ENCODE measurements at places on chromosomes 7 and 10.

DNA sequence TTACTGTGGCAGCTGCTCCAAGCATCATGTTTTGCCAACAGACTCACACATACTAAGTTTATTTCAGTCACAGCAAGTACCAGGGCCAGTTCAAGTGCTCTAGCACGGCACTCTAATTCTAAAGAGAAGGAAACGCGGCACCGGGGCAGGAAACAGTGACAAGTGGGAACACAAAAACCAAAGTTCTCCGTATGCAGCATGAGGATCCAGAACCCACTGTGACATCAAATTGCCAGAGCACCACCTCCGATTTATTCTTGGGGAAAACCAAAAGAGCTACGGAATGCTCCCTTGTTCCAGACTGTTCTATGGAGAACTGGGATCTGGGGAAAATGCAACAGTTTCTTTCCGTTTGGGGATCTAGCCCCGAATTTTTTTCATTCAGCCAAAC, 448 bp upstream of the PTER start:
- DNase-seq, result no peak

- DNase-seq, result no peak
Measured at GRCh38 chr10:31687663-31688482, 240.8 kb downstream of the ARHGAP12 start.

GRCh38 chr7:94188350-94188749, 184.2 kb upstream of the BET1 start:
- DNase-seq, result no peak

DNA sequence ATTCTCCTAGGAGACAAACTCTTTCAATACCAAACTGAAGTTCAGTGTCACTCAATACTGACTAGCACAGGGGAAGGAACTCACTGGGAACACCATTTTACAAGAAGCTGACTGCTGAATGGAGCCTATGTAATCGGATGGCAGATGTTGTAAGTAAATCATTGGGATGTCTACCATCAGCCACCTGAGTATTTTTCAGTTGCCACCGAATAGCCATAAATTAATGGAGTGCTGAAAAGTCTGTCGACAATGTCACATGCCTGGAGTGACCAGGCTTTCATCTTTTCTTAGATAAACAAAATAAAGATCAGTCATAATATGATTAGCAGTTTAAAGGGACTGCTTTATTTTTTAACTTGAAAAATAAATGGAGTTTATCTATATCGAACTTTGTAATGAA, 145.9 kb upstream of the SEMA3E start:
- no peak for DNase-seq

DNA sequence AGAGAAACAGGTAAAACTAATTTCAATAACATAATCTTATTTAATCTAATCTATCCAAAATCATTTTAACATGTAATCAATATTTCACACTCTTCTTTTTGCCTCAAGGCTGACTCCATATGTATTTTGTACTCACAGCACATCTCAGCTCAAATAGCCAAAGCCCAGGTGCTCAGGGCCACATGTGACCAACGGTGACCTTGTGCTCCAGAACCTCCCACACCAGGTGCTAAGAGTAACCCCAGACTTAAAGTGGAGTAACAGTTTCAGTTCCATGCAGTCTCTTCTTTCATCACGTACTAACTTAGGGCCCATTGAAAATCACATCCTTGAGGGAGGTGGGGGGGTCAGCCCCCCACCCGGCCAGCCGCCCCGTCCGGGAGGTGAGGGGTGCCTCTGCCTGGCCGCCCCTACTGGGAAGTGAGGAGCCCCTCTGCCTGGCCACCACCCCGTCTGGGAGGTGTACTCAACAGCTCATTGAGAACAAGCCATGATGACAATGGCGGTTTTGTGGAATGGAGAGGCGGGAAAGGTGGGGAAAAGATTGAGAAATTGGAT, 47.3 kb downstream of the NCAPG2 start:
- DNase-seq, result no peak

DNA sequence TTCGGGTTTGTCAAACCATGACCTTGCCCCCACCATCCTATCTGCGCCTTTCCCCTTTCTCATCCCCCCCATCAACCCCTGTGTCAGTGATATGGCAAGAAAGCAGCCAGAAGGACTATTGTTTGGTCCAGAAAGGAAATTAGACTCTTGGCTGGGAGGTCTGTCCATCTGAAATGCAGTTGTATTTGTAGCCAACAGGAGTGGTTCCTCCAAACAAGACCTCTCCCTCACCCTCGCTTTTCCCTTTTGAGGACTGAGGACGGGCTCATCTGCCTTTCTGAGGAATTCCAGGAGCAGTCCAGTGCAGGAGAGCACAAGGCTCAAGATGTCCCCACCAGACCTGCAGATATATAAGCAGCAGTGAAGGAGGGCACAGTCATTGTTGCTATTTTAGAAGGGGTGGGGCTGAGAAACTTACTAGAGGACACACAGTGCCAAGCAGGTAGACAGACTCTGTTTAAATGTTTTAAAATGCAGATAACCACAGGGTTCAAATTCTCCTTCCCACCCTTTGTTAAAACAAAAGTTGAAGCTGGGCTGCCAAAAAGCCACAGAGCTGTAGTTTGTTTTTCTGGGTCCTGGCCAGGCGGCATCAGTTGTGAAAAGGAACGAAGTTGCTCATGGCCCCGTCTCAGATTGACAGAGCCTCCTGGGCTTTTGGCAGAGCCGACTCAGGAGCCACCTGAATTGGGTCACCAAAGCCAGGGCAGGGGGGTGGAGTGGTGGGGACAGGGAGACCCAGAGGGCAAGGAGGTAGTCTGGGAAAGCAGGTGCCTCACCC, 37.3 kb downstream of the CYP17A1 start:
- peak; percentile 80 for DNase-seq

DNA sequence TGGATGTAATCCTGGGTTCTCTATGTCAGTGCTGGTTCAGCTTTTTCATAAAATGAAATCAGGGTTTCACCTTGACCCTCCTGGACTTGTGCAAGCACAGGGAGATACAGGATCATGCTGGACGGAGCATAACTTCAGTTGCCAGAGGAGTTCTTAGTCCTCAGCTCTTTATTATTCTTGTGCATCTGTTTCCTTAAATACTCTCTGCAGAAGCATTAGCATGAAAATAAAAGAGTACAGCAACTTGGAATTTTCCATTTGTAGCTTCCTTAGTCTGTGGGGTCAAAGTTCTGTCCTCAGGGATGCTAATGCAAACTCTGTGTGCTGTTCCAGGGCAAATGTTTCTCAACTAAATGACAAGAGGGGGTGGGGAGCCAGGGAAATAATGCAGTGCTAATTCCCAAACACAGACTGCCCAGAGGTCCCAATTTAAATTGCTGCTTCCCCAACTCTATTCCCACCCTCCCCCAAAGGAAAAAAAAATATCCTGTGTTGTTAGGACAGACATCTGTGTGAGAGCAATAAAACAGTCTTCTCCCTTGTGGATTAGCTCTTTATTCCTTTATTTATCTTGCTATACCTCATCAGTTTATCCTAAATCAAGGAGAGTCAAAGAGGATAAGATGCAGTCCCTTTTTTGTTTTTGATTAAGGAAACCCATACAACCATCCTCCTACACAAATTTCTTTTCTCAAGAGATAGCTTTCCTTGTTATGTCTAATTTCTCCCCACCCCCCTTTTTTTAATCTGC, 905.0 kb downstream of the LRMDA start:
- no peak for DNase-seq

GRCh38 chr10:79238606-79239005, 108.7 kb upstream of the PPIF start:
- peak; percentile 51 for DNase-seq

GRCh38 chr7:120421151-120421651, 148.2 kb downstream of the KCND2 start:
- no peak for DNase-seq

DNA sequence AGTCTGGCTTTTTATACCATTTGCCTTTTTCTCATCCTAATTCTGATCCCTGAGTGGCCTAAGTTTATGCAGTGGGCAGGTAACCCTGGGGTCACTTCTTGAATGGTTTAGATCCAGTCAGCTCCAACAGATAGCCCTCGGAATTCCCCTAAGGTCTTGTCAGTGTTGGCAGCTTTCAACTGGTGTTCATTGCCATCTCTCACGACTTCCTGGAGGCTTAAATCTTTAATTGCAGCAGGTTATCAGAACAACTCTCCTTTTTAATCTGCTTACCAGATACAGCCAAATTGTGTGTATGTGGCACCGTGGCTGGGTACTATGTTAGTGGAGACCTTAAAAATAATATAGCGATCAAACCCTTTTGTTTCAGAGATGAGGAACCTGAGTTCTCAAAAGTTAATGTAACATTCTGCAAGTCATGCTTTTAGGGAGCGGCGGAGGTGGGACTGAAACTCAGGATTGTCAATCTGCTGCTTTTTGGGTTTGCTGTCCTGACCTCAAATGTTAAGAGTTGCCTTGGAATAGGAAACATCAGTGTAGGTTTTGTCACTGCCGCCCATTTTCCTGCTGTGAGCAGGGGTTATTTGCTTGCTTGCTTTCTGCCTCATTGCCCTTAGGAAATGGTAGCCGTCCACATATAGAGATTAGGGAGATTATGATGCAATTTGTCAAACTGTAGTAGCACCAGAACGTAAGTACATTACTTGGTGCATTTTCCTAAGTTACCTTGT, 818 bp downstream of the DLD start:
- peak; percentile 47 for DNase-seq

DNA sequence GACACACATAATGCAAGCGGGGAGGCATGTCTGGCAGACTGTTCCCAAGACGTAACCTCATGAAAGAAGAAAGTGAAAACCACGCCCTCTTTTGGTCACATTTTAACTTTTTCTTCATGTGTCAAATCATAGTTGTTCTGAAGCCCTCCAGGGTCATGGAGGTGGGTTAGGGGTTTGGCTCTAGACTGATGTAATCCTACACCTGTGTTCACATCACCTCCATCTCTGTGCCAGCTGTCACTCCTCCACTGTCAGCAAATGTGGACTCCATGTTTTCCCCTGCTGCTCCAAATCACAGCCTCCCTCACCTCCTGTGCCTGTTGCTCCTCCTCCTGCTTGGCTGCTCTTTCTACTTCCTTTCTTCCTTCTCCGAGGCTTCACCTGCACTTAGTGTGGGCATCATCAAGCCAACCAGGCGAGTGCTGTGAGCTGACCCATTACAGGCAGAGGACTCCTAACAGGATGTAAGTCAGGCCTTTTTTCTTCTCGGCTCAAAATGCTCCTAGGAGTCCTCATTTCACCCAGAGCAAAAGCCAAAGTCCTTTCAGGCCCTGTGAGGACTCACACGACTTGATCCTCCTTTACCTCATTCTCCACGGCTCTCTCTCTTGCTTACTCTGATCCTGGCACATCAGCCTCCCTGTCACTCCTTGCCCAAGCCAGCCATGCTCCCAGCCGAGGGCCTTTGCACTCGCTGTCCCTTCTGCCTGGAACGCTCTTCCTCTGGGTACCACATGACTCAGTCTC, 66.4 kb upstream of the IFRD1 start:
- peak; percentile 22 for DNase-seq

- peak; percentile 77 for DNase-seq
Measured at GRCh38 chr10:105068497-105068896, 427.4 kb downstream of the SORCS3 start.

- no peak for DNase-seq
Measured at GRCh38 chr10:87862679-87863052, 667 bp downstream of the KLLN start.

- no peak for DNase-seq
Measured at GRCh38 chr7:44432381-44432977, 58.0 kb downstream of the NUDCD3 start.

GRCh38 chr10:74072503-74072902, 74.6 kb downstream of the VCL start:
- no peak for DNase-seq

GRCh38 chr7:144594580-144594979, 191.1 kb upstream of the NOBOX start:
- DNase-seq, result no peak

GRCh38 chr10:95560278-95561176, 644 bp downstream of the SORBS1 start:
- peak; percentile 37 for DNase-seq

DNA sequence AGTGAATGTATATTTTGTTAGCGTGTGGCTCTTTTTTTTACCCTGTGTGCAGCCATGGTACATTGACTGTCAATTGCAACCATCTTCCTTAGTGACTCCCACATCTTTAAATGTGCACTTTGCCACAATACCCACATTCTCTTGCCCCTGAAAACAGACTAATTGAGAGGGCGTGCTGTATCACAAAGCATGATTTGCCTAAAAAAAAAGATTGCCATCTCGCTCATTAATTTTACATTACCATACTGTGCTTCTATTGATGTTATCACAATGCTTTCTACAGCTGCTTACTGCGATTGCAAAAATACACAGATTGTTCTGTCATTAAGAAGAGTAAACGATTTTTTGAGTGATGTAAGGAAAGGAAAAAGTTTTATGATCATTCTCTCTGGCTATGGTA, 613.1 kb upstream of the NRP1 start:
- no peak for DNase-seq

GRCh38 chr7:158061026-158061630, 526.5 kb downstream of the PTPRN2 start:
- DNase-seq, result no peak

DNA sequence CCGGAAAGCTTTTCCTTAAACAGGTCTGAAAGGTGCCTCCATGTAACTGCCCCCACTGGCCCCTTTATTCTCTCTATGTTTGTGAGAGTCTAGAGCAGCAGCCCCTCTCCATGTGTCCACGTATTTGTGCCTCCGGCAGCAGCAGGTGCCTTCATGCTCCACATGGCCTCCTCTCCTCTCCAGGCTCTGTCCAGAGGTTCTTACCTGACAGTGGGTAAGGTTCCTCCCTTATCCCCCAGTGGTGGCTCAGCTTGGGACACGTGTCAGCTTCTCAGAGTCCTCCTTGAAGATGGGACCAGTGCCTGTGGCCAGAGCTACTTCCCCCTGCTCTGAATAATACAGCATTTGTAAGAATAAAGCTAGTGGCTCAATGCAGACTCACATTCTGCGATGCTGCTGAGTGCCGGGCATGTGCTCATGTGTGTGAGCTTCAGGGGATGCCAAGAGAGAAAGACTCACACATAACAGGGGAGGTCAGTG, 7.9 kb downstream of the CALML3 start:
- DNase-seq, result no peak

DNA sequence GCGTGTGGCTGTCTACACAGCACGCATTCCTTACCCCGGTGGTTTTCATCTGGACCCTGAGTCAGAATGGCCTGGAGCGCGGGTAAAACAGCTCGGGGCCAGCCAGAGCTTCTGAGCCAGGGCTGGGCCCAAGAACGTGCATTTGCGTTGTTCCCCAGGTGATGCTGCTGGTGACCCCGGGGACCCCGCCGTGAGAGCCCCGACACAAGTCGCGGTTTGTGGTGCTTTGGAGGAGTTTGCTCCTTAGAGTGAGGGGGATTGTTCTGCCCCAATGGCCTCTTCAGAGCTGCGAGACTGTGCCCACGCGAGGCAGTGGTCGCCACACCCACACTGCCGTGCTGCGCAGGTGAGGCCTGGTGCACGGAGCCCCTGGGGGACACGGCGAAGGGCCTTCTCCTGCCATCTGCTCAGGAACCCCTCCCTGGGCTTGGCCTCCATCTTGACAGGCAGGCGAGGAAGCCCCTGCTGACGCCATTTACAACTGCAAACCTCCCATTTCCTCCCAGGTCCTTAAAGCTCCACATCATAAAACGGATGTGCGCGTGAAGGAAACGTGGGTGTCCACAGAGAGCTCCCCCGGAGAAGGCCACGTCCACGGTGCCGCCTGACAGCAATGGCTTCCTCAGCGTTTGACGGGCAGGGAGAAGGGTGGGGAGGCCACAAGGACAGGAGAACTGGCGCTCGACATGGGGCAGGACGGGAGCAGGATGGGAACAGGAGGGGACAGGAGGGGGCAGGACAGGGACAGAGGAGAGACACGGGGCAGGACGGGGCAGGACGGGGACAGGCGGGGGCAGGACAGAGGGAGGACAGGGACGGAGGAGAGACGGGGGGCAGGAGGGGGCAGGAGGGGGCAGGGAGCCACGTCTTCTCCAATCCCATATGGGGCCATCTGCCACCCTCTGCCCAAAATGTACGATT, 477.2 kb downstream of the DNAJB6 start:
- DNase-seq, result no peak

GRCh38 chr10:122020226-122020625, 31.3 kb downstream of the TACC2 start:
- DNase-seq, result no peak

All from fibroblast of the aortic adventitia (primary cell).